AG20443 (cell line): ENCODE measurements at places on chromosomes 11 and 22.

DNA sequence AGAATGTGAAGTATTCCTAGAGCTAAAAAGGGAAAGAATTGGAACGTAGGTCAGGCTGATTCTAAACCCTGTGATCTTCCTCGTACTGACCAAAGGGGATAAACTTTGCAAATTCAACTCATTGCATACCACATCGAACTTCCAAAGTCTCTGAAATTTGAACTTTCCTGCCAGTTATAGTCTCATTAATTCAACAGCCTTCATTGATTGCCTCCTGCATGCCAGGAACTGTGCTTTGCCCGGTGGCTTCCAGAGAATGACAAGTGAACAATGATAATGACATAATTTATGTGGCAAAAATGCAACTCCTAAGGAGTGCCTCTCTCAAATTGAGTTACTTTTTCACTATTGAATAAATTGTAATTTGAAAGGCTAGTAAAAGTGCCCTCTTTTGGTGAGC lies 107.7 kb upstream of the LDLRAD3 start:
- DNase-seq = no peak

- peak; percentile 72 for DNase-seq
These were observed 13.3 kb downstream of the ARHGAP1 start for GRCh38 chr11:46686886-46687795.

DNA sequence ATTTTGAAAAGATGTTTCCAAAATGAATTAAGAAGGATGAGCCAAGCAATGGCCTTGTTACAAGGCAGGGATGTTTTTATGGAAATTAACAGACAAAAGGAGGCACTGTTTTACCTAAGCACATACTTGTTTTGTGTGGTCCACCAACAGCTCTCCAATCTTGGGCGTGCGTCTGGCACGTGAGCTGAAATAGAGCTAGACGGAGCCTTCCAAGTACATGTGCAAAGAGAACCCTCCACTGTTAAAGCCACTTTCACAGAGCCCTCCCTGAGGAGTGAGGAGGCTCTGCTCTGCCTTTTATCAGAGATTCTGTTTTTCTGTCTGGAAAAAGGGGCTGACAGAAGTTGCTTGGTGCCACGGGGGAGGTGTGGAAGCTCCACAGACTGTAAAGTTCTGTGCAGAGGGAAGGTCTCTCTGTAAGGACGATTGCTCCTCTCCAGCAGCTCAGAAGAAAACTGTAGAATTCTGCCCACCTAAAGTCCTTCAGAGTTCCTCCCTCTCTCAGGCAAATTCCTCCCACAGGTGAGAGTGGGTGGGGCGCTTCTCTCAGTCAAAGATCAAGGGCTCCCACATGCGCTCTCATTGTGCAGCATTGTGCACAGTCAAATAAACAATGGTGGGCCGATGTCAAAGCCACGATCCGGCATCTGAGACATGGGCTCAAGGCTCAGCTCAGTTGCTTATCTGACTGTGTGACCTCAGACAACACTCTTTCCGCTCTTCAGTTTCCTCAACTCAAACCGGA lies 92.6 kb upstream of the CSNK2A3 start:
- DNase-seq = no peak

DNA sequence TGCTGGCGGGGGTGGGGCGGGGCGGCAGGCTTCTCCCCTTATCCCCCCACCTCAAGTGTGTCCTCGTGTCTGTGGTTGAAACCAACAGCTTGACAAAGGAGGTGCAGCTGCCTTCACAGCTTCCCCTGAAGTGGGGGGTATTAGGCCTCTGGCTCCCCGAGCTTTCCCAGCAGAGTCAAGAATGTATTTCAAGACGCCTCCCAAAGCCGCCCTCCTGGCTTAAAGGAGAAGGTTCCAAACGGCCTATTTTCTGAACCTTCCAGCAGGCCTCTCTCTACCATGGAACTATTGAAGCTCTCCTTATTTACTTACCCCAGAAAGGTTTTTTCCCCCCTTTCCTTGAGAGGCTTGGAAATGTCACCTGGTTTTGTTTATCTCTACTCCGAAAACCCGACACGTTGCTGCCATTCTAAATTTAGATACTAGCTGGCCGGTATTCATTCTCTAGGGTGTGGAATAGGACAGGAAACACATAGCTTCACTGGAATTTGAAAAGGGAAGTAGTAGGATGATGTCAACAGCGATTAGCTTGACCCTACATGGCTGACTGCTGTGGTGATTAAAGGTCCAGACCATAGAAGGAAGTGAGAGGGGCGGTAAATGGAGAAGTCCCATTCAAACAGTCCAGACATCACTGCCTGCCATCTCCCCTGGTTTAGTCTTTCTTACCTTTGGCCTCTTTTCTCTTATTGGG lies 671 bp upstream of the PICALM start:
- DNase-seq = peak; percentile 71

- DNase-seq = peak; percentile 33
These were observed 775 bp downstream of the FAM181B start for GRCh38 chr11:82732734-82733443.

DNA sequence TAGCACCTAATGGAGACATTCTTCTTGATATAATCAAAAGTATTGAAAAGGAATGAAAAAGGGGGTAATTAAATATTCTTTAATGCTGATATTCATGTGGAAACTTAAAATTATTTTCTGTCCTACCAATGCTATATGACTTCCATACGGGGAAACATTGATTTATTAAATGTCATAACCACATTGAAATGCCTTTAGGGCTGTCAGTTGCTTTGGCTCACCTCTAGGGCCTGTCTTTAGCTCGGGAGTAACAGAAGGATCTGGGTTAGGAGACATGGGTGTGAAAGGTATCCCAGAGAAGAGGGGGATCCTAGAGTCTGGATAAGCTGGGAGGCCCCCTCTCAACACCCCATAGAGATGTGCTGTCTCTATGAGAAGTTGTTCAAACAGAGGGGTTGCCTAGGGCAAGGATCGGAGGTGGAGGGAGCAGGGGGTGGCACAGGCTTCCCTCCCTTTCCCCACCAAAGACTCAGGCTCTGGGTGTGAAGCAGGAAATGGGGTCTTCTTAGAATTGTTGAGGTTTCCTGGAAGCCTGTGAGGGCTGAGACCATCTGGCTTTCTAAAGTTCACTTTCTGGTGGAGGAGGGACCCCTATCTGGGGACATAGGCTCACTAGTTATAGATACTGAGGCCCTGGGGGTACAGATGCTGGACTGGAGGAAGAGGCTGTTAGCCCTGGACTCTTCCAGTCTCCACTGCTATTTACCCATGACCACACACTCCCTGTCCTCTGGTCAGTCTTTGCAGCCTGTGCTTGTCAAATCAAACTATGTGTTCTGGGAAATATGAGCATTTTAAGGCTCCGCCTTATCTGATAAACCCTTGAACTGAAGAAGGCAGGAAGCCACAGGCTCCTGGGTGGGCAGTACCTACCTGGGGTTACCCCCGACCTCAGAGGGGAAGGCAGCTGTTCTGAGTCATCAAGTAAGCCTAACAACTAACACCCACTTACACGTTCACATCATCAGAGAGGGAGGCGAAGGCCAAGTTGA lies 55.8 kb upstream of the RRAS2 start:
- DNase-seq = no peak

- no peak for DNase-seq
These were observed 65.0 kb downstream of the SEZ6L start for GRCh38 chr22:26234296-26234695.

- peak; percentile 90 for DNase-seq
These were observed at the start of gene CDC42EP1 for GRCh38 chr22:37559901-37560607. CDC42EP1 (plus strand) TSS chr22:37560480; CDS start chr22:37566350, 5,870 bp downstream.

DNA sequence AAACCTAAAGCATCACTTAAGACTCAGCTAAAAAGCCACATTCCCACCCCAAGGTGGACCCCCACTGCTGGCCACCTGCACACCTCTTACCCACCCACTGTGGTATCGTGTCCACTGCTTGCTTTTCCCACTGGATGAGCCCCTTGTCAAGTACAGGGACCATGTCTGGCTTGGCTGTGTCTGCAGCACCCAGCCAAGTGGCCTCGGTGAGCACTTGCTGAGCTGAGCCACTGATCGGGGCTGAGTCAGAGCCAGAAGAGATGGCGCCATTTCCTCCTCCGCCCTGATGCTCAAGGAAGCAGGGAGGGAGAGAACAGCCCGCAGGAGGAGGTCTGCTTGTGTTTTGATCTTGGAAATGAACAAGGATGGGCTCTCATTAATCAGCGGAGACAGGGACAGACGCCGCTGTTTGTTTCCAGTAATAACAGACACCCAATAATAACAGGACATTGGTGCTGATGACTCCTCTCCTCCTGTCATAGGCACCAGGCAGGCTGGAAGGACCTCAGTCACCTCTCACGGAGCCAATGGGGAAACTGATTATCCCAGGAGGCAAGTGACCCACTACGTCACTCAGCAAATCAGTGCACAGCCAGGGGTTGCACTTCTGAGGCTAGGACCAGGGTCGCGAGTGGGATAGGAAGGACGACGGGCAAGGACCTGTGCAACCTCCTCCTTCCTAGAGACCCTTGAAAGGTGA lies 85.2 kb upstream of the RTL6 start:
- DNase-seq = peak; percentile 71

DNA sequence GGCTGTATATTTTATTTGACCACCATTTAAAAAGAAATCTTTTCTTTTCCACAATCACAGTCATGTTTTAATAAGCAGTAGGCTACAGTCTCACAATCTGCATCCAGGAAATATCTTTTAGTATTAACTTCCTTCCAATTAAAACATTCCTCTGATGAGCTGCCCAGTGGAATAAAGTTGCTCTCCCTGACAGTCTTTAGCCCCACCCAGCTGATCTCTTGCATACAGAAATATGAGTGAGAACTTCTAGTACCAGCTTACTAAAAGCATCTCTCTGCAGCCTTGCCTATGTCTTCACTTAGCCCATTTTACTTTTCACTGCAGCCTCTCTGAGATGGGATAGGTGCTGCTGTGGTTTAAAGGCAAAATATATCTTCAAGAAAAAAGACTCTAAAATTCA lies 143.4 kb upstream of the ANO3 start:
- DNase-seq = peak; percentile 61

GRCh38 chr22:48423481-48423911 lies 1404.2 kb downstream of the BRD1 start:
- DNase-seq = peak; percentile 86

- DNase-seq = no peak
These were observed 410.0 kb downstream of the OPCML start for GRCh38 chr11:133122256-133122655.

DNA sequence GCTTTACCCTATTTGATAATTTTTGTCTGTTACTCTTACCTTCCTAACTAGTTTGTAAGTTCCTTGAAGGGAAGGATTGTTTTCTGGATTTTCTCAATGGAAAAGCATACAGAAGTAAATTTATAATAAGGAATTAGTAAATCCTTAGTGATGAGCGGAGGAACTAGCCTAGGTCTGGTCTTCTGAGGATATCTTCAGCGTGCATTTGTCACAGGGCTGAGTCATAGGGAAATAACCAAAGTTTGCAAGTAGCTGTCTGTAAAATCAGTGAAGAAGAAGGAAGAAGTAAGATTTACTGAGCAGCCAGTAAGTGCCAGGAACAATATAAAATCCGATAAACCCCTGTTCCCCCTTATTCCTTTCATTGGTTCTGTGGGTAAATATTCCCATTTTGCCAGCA lies 162.7 kb upstream of the SORL1-AS1 start:
- DNase-seq = peak; percentile 55

GRCh38 chr11:108431997-108432396 lies 35.3 kb downstream of the C11orf65 start:
- no peak for DNase-seq

- DNase-seq = no peak
These were observed 53.2 kb downstream of the NAT10 start for GRCh38 chr11:34158661-34159060.

GRCh38 chr11:42543844-42544419 lies 767.9 kb upstream of the API5 start:
- DNase-seq = no peak

DNA sequence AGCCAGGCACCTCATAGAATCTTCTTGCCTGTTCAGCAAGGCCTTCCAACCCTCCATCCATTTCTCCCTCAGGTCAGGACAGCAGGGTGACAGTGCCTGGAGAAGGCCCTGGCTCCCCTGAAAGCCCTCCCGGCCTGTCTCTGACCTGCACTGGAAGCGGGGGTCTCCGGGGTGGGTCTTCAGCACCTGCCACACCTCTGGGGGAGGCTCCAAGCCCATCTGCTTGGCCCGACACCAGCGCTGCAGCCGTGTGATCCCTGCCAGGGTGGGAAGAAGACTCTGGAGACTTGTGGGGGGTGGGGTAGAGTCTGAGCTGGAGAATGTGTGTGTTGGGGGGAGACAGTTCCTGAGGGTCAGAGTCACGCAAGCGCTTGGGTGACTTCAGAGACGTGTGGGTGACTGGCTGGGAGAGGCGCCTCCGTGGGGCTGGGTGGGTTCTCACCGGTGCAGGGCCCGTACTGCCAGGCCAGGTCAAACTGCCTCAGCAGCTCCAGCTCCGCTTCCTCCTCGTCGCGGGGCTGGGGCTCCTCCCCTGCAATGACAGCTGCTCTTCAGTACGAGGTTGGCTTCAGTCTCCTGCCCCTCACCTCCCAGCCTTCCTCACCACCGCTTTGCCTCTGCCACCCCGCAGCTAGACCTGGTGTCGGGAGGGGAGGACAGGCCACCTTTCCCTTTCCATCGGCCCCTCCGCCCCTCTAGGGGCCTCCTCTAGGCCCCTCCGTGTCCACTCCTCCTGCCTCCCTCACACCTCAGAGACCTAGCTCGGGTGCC lies 615 bp downstream of the POLD4 start:
- peak; percentile 29 for DNase-seq

DNA sequence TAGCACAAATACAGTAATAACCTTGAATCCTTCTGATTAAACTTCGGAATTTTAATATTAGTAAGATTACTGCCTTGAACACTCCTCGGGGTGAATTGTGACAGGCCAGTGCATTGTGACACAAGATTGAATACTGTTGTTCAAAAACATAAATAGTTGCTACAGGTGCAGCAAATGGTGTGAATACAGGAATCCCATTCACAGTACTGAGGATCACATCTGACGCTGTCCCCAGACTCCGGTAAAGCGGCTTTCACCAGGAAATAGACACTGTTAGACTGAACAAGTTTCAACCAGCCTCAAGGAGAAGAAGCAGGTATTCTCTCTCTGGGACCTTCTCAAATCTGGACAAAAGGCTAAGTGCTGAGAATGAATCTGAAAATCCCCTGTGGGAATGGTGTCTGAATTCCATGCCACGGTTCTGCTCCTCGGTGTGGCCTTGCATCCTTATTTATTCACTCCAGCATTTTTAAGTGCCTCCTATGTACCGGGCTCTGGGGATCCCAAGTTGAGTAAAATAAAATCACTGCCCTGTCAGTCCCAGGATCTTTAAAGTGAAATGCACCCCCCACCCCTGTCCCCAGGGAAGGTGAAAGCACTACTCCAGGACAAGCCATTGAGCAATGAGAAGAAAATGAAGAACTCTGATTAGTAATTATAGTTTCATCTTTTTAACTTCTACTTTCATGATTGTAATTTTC lies 3.4 kb downstream of the LGR4 start:
- DNase-seq = no peak

- DNase-seq = no peak
These were observed 25.5 kb upstream of the DGKZ start for GRCh38 chr11:46321757-46322156.

- DNase-seq = no peak
These were observed 29.2 kb downstream of the RASSF10 start for GRCh38 chr11:13038366-13038765.
